ENCODE measurements at places on chromosomes 3 and 15. TPM values are rescaled to one million over a fixed set of nuclear protein-coding genes. Genes with fewer than 3 reads are reported as not detected.

Gene LRTM1
- total RNA-seq: 0.49 TPM

Gene FANCD2OS
- not detected for total RNA-seq

Gene CELF6
- total RNA-seq: 0.16 TPM

Gene CALML4
- total RNA-seq: 3.3 TPM

Gene STAC
- total RNA-seq: 14.3 TPM

Gene CFAP100
- not detected for total RNA-seq

Gene EPHA3
- total RNA-seq: 0.65 TPM

All from hair follicle dermal papilla cell (primary cell).